ENCODE measurements at places on chromosomes 3 and 15. TPM values are rescaled to one million over a fixed set of nuclear protein-coding genes. Genes with fewer than 3 reads are reported as not detected.

- DNase-seq: no peak
Observed at GRCh38 chr15:71392861-71393283, 277.6 kb downstream of the THSD4 start.

DNA sequence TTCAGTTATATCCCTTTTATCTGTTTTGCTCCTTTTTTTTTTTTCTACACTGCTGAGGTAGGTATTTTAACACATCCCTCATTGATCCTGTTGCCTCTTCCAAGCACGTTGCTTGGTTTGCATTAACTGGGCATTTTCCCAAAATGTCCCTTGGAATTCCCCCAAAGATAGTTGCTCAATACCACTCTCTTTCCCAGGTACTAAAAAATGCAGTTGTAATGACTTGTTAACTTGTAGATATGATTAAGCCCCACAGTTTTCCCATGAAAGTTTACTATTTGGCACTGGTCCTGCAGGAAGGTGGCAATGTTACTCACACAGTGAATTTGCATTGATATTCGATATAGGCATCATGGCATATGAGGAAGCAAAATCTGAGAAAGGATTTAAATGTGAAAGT lies 67.1 kb downstream of the GRM7 start:
- DNase-seq: peak; percentile 74

- no peak for DNase-seq
Observed at GRCh38 chr3:134959516-134959915, 164.5 kb downstream of the EPHB1 start.

GRCh38 chr3:129184396-129184657 lies 631 bp upstream of the CNBP start:
- DNase-seq: no peak

- no peak for DNase-seq
Observed at GRCh38 chr3:43074901-43075689, 30.8 kb downstream of the POMGNT2 start.

DNA sequence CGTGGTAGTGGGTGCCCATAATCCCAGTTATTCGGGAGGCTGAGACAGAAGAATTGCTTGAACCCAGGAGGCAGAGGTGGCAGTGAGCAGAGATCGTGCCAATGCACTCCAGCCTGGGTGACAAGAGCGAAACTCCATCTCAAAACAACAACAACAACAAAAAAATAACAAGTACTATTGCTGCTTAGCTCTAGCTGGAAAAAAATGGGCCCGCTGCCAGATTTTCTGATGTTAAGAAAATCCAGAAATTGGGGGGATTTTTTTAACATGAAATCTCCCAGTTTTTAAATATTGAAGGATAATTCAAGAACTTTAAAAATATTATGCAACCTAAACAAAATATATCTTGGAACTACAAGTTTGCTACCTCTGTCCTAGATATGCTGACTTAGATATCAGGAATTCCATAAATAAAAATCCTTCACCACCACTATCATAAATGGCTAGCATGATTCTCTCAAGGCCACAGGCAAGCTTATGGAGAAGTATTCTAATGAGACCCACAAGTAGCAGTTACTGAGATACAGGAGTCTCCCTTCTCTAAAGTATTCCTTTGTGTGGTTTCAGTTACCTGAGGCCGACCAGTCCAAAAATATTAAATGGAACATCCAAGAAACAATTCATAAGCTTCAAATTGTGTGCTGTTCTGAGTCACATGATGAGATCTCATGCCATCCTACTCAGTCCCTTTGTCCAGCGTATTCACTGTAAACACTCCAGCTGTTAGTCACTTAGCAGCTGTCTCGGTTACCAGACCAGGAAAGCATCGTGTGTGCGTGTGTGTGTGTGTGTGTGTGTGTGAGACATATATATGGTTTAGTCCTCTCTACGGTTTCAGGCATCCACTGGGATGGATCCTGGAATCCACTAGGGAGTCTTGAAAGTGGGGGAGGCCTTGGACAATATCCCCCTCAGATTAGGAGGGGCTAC lies 277.2 kb downstream of the TBL1XR1 start:
- peak; percentile 61 for DNase-seq

DNA sequence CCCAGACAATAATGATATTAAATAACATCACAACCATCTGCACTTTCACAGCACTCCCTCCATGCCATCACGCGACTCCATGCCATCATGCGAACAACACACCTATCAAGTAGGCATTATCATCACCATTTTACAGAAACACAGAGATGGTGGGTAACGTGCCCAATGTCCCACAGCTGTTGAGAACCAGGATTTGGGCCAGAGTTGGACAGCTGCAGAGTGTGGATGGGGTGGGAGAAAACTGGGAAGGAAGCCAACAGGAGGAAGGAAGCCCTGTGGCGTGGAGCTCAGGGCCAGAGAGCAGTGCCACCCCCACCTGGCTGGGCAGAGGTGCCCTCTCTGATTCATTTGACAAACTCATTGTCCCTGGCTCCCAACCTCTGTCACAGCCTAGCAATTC lies 29.0 kb downstream of the RBPMS2 start:
- DNase-seq: no peak

- DNase-seq: no peak
Observed at GRCh38 chr3:46669191-46669999, 24.1 kb downstream of the ALS2CL start.

- no peak for DNase-seq
Observed at GRCh38 chr3:19652336-19652735, 281.7 kb downstream of the EFHB start.

DNA sequence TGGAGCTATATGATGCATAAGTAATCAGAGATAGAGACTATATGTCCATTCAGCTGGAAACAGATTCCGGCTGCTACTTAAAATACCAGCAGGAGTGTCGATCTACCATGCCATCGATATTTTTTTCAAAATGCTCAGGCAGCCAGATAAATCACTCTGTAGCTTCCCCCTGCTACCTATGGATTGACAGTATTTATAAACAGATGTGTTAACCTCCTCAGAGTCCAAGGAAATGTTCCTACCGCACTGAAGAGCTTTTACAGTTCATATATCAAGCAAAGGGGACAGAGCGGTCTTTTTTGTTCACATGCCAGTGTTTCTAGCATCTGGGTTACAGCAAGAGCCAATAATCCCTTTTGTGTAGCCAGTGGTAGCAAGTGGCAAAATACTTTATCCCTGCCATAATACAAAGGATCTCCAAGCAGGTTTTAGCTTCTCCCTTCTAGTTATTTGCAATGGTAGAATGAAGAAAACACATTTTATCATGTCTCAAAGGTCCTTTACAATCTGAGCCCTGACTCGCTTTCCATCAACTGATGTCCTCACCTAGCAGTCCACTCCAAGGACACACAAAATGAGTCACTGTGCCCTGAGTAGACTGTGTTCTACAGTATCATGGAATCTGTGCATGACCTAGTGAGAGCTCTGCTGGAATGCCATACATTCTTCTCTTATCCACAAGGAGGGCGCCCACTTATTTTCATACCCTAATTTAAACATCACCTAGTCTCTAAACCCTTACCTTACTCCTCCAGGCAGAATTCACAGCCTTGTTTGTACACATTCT lies 507.0 kb downstream of the TBL1XR1 start:
- no peak for DNase-seq

- peak; percentile 20 for DNase-seq
Observed at GRCh38 chr15:35271371-35272043, 186.4 kb upstream of the NANOGP8 start.

DNA sequence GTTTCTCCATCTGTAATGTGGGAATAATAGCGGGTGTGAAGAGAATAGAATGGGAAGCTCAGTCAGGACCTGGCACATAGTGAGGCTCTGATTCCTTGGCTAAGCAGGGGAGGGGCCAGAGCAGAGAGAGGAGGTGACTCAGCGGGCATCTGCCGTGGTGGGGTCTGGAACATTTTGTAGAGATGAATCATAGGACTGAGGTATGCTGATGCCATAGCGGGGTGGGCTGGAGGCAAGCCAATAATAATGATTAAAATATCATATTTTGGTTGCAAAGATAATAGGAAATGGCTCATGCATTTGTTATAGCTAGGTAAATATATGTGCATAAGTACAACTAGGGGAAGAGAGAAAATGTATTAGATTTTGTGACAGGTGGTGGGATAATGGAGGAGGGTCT lies 11.2 kb downstream of the TGM4 start:
- DNase-seq: peak; percentile 98

DNA sequence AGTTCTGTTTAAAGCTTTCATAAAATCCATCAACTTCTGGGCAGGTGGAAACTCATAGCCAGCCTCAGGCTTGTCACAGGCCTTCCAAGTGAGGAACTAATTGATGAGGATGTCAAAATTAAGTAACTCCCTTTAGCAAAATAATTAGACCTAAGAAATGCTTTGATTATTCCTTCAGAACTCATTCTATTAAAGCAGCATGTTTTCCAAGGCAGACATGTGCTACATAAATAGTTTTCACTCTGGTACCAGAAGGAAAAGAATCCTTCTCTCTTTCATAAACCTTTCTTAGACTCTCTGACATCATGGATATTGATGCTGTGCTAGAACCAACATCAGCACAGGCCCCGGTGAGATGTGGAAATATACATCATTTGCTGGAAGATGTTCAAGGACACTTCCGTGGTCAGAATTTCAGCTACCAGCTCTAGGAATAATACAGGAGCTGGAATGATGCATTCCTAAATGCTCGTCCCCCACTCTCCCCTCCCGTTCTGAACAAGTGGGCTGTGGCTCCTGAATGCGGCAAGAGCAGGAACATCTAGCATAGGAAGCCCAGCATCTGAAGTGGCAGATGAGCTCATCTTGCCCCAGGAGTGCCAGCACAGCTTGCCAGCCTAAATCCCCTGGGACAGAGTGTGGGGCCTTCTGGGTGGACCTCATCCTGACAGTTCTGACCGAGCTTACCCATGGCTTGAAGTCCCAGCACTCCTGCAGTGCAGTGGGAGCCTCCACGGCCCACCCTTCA lies 82.4 kb downstream of the WWTR1 start:
- peak; percentile 100 for DNase-seq

DNA sequence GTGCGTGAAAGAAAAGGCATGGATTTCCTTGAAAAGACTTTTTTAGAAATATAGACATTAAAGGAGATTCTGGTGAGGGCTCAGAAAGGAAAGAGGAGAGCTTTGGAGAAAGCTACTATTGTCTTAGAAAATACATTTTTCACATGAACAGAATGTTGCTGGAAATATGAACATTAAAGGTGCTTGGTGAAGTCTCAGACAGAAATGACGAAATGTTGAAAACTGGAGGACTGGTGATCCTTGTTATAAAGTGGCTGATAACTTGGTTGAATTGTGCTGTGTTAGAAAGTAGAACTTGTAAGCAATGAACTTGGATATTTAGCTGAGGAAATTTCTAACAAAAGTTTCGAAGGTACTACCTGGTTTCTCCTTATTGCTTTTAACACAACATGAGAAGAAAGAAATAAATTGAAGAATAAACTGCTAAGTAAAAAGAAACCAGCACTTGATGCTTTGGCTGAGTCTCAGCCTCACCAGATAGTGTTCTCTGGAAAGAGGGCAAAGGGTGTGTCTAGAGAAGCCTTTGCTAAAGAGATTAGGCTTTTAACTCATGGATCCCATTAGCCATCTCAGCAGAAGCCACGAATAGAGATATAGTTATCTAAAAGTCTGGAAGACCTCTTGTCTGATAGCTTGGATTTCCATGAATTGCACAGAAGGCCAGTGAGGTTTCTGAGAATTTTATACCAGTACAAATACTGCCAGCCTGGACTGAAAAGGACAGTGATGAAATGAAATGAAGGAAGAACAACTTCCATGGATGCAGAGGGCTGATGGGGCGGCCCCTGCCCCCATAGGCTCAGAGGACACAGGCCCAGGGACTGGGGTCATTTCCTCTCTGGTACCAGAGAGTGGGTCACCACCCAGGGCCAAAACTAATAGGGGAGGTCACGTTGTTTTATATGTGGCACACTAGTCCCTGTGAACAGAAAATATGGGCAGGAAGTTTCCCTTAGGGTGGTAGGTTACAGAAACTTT lies 91.5 kb downstream of the RPL22L1 start:
- DNase-seq: no peak

DNA sequence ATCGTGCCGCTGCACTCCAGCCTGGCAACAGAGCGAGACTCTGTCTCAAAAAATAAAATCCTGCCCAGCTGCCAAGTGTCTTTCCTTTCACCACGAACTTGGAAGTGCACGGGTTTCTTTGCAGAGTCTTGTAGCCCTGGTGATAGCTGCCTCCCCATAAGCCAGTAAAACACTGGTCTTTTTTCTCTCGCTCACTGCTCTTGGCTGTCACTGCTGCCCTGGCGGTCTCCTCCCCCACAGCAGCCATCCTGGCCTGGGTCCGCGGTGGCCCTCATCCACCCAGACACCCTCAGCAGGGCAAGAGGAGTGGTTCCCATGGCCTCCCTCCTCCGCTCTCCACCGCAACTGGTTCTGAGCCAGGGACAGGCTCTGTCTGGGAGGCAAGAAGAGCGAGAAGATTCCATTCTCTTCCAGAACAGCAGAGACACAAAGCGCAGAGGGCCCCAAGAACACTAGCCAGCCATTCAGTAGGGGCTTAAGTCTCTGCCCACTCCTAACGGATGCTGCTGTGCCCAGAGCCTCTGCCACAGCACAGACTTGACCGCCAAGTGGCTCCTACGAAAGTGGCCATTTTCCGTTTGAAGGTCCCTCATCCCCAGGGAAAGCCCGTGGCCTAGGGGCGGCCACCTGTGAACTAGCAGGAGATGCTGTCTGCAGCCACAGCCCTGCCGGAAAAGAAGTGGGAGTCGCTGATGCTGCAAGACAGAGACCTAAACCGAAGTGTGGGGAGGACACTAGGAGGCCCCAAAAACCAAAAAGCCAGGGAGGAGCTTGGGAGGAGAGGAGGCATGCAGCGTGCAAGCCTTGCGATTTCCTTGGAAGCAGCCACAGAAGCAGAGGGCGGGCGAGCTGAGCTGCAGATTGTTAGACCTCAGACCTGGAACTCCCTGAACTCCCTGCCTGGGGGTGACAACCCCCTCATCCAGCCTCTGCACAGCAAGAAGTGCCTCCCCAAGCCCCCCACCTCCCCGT lies 44.1 kb downstream of the KLHL25 start:
- no peak for DNase-seq

DNA sequence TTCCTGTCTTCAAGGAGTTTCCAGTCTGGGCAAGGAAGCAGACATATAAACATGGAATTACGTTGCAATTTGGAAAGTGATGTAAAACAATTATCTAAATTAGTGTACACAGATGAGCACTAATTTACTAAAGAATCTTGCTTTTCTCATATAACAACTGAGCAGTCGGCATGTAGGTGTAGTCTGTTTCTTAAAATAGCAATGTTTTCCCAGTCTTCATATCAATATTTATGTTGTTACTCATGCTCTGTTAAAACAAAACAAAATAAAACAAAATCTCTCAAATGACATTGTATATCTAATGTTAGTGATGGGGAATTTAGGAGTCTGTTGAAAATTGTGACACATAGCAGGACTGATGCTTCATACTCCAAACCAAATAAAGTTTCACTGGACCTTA lies 75.6 kb downstream of the SAMMSON start:
- DNase-seq: no peak

- DNase-seq: no peak
Observed at GRCh38 chr3:6250167-6250566, 610.7 kb upstream of the GRM7 start.

- peak; percentile 59 for DNase-seq
Observed at GRCh38 chr3:55327131-55327920, 159.8 kb downstream of the WNT5A start.

CCK gene
- total RNA-seq: not detected

PAQR5 gene
- total RNA-seq: 5.3 TPM

SLC6A1 gene
- not detected for total RNA-seq

FAM107A gene
- not detected for total RNA-seq

GPR160 gene
- 2.8 TPM for total RNA-seq

SLC12A1 gene
- total RNA-seq: not detected

ULK3 gene
- total RNA-seq: 44.0 TPM

HYAL3 gene
- total RNA-seq: 10.4 TPM

RTP4 gene
- 0.26 TPM for total RNA-seq

CRABP1 gene
- not detected for total RNA-seq

GPR15 gene
- not detected for total RNA-seq

GOLGA6L10 gene
- 0.31 TPM for total RNA-seq

RASL12 gene
- not detected for total RNA-seq

ALDH1L1 gene
- 12.9 TPM for total RNA-seq

OCA2 gene
- total RNA-seq: not detected
